HFFc6 (cell line): ENCODE measurements at places on chromosomes 4 and X. TPM values are rescaled to one million over a fixed set of nuclear protein-coding genes. Genes with fewer than 3 reads are reported as not detected.
A peak's percentile ranks its signal among the peaks of the same experiment; 100 is the strongest.

CXCL11 gene
- total RNA-seq = not detected in 2 replicates

MBNL3 gene
- 0.42 to 1.7 TPM (median 0.47 TPM) in 3 replicates for total RNA-seq

DNA sequence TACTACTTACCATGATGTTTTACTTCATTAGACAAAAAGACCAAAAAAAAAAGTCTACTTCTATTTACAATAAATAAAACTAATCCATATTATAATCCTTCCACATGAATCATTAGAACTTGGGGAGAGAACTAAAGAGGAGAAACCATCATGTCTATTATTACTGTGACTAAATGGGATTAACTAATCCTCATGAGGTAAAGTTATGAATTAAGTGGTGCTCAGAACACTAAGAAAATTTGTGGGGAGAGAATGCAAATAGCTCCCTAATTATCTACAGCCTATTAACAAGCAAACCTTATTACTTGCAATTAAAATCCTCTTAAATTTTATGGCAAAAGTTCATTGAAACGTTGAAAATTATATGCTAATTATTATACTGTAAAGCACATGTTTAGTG, 68.8 kb downstream of the MAB21L2 start:
- H3K27me3 ChIP-seq = no peaks in the 10 kb centered on the region
- no peaks in the 10 kb centered on the region for H3K36me3 ChIP-seq
- H3K4me3 ChIP-seq = no peak overlapping the region

MYOZ2 gene
- total RNA-seq = 0.25 to 0.72 TPM (median 0.64 TPM) in 3 replicates

- peaks cover 34% of the 10 kb centered on the region for H3K4me1 ChIP-seq
- peak overlapping the region; percentile 96 for H3K4me3 ChIP-seq
- peak overlapping the region; percentile 97 for H3K27ac ChIP-seq
- no peaks in the 10 kb centered on the region; the same call in none of the 2 replicates for H3K27me3 ChIP-seq
These were observed 3.5 kb downstream of the HUWE1 start for GRCh38 chrX:53682885-53683555.

DNA sequence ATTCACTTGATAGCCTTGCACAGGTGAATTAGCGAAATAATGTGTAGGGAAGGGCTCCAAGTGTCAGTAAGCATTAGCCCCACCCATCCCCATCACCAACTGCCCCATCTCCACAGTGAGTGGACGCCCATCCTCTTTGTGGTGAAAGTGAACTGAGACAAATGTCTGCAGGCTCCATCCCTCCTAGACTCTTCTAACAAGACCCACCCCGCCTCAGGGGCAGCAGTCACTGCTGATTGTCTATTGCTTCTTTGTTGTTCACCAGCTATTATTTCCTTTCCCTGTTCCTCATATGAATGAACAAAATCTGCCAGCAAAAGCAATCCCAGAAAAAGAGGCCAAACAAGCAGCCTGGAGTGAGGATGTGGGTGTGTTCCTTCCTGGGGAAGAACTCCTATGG, 96.4 kb downstream of the LDB2 start:
- no peak for DNase-seq
- H3K4me3 ChIP-seq = 0 out of 2 replicates have a peak overlapping the region, but pooled peaks have one; percentile 42
- peaks cover 54% of the 10 kb centered on the region for H3K36me3 ChIP-seq

DNA sequence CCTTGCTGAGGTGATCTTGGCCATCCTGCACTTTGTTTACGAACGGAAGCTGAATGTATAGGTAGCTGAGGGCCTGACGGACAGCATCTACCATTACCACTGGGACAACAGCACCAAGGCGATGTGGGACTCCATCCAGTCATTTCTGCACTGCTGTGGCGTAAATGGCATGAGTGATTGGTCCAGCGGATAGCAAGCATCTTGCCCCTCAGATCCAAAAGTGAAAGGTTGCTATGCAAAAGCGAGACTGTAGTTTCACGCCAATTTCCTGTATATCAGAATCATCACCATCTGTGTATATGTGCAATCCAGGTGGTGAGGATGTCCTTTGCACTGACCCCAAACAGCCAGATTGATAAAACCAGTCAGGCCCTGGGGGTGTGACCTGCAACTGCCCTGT, 4.2 kb upstream of the PYURF start:
- peaks cover 72% of the 10 kb centered on the region for H3K4me1 ChIP-seq
- no peak for DNase-seq
- no peak overlapping the region for H3K4me3 ChIP-seq
- H3K27ac ChIP-seq = peak overlapping the region; percentile 31
- peaks cover 2% of the 10 kb centered on the region; the same call in 1 of the 2 replicates for H3K36me3 ChIP-seq
- H3K27me3 ChIP-seq = no peaks in the 10 kb centered on the region
